Nucleus accumbens (tissue), 56 donors: ENCODE measurements at places on chromosomes 3 and 15.

DNA sequence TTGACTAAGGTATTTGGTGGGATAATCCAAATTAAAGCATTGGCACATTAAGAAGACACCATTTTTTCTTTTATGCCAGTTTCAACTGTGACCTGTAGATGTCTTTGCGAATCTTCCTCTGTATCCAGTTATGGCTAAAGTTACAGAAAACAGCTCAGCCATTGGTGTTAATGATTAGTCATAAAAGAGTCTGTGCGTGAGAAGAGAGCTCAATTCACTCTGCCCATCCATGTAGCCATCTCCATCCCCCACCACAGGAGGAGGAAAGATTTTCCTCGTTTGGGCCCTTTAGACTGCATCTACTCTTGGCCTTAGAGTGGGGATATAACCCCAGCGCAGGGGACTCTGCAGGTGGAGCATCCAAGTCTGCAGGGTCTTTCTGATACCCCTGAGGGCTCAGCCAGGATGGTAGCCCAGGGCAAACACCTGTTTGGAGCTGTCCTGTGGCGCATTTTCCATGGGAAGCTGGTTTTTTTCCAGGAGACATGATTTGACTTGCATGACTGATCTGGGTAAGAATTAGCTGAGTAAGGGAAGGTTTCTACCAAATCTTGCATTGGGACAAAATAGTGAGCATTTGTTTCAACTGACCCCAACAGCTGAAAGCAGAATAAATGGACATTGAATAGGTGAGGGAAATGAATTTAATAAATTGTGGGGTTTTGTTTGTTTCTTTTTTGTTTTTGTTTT is 29.5 kb downstream of the NANOGP8 start:
- no peak for DNase-seq

DNA sequence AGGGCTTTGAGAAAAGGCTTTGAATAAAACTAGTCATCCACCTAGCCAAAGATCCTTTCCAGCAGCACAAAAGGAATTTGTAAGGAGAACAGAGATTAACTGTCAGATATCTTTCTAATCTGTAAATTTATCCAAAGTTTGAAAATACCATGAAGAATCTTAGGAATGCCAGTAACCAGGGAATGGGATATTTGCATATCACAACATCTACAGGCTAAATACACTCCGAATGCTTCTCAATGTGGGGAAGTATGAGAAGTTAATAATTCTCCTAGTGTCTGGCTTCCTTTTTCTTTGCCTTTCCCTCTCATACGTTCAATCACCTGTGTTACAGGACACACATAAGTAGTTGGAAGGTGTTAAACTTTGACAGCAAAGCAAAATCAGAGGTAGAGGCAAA is 7.8 kb downstream of the ANAPC13 start:
- DNase-seq = no peak

GRCh38 chr3:133595341-133595740 is 21.9 kb downstream of the CDV3 start:
- no peak for DNase-seq

GRCh38 chr15:101361418-101361817 is 66.4 kb upstream of the SNRPA1 start:
- no peak for DNase-seq

GRCh38 chr3:160381470-160381869 is 17.6 kb downstream of the IFT80 start:
- DNase-seq = no peak

- no peak for DNase-seq
These were observed 14.7 kb downstream of the ST3GAL6 start for GRCh38 chr3:98777801-98778220.

DNA sequence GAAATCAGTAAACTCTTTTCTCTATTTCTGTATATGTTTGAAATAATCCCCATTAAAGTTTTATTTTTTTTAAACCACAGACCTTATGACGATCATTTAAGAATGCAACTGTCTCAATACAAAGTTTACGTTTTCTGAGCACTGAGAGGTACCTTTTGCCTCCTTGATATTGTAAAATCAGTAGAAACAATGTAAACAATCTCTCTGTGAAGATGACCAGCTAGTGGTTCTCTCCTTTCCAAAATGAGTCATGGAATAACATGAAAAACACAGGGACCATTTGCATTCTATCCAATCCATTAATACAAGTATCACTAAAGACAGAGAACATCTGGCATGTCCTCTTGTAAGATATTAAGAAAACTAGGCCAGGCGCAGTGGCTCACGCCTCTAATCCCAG is 48.8 kb downstream of the RAD18 start:
- no peak for DNase-seq

DNA sequence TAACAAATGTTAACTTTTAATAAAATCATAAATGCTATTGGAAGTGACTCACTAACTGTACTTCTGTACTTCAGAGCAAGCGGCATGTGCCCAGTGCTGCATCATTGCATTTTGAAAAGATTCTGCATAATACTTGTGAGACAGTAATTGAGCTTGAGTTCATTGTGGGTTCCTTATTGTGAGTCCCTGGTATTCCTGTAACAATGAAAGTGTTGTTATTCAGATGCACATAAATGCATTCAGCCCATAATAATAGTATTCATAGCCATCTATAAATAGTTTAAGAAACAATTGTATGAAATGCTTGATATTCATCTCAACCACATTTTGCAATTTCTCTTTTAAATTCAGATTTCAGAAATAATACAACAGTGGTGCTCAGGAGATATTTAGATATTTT is 976.4 kb downstream of the CADM2 start:
- no peak for DNase-seq

- no peak for DNase-seq
These were observed 97.5 kb downstream of the CFAP20DC start for GRCh38 chr3:58952128-58952917.

DNA sequence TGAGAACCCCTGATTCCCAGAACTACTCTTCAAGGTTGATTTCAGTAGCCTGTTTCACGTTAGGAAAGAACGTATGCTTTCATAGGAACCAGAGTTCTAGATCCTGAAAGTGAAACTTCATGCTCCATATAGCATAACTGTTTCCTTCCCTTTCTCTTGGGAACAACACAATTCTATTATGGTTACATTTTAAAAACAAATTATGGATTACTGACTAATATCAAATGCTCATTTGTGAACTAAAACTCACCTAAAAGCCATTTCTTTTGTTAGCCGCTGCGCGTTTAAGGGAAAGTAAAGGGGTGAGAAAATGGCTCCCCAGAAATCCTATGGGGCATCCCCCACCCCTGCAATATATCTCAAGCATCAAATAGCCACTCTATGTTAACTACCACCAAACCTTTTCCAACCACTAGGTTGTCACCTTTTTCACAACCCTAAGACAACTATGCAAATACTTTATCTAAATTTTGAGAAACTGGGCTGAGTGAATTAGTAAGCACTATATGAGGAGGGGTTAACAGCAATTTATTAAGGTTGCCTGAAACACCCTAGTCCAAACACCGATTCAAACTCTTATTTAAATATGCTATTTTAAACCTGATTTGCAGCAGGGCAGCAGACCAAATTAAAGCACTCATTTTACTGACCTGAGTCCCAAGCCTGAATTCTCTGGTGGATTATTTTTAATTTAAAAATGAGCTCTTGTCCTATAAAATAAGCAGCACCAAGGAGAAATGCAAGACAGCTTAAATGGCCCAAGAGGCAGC is 2.4 kb downstream of the SIAH2 start:
- DNase-seq = no peak

- DNase-seq = no peak
These were observed 218.9 kb downstream of the PLOD2 start for GRCh38 chr3:145942052-145942451.

DNA sequence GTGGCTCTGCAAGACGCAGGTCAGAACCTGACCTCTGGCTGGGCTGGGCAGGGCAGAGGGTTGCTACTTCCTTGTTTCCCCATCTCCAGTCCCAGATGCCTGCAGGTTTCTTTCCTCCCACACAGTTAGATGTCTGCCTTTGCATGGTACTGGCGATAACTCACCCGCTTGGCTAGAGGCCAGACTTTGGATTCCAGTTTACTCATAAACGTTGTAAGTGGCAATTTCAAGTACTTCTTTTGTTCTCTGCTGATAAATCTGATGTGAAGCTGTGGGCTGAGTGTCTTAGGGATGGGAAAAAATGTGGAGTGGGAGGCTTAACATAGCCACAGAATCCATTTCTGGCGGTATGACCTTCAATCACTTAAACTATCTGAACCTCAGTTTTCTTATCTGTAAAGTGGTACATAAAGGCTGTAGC is 194.2 kb downstream of the EBLN2 start:
- no peak for DNase-seq

GRCh38 chr15:74870436-74871215 is 2.5 kb downstream of the SCAMP2 start:
- DNase-seq = no peak

DNA sequence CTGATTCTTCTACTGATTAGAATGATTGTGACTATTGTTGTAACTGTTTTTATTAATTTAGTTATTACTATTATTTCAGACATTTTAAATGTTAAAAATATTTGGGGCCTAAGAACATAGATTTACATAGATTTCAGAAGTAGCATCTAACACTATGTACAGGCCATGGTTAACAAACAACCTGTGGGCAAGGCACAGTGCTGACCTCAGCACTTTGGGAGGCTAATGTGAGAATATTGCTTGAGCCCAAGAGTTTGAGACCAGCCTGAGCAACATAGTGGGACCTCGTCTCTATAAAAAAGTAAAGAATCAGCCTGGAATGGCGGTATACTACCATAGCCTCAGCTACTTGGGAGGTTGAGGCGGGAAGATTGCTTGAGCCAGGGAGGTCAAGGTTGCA is 69.1 kb upstream of the CNTN4 start:
- no peak for DNase-seq

GRCh38 chr3:117603097-117603496 is 893.5 kb downstream of the TUSC7 start:
- no peak for DNase-seq

GRCh38 chr3:130576375-130577266 is 59.6 kb downstream of the COL6A6 start:
- no peak for DNase-seq

GRCh38 chr15:31080591-31081014 is 20.9 kb downstream of the TRPM1 start:
- DNase-seq = no peak

- no peak for DNase-seq
These were observed 13.8 kb downstream of the PCOLCE2 start for GRCh38 chr3:142875099-142875498.

DNA sequence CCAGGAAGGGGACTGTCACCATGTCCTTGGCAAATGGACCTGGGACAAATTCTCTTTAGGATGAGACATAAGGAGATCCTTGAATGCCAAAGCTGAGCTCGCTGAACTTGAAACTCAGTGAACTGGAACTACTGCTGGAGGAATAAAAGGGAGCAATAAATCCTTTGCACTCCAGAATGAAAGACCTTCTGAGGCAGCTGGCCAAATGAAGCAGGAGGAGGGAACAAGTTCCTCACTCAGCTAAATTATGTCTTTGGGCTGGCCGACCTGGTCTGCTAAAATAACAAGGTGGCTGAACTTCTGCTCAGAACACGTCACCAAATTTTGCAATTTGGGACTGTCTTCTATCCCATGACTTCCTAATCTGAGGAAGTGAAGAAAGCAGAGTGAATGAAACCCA is 314.7 kb downstream of the LPP start:
- no peak for DNase-seq

GRCh38 chr3:99884484-99884883 is 66.8 kb downstream of the CMSS1 start:
- no peak for DNase-seq

DNA sequence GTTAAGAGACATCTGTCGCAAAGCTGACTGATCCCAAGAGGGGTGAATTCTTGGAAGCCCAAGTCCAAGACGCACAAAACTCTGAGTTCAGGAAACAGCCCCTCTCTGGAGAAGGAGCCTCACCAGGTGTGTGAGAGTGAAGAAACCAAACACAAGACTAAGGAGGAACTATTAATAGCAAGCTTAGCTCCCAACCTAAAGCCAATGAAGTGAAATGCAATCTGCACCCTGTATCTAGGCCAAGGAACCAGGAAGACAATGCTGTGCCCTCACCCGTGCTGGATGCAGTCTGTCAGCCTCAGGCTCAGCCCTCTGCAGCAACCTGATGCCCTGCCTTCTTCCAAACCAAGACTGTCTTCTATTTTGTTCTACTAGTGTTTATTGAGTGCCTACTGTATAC is 22.5 kb upstream of the THBS1 start:
- DNase-seq = no peak

DNA sequence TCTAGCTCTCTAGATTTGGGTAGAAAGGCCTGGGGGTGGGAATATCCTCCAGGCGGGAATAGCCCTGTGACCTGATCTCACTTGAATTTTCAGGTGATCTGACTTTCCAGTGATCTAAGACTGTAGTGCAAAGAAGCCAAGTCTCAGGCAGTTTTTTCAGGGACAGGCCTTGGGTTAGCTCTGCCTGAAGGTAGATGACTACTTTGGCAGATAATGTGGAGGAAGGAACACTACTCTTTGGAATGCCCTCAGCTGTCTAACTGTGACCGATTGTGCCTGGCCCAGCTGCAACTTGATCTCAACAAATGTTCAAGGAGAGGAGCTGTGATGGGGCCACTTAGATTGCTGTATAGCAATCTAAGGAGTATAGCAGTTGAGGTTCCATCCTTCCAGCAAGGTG is 193.7 kb downstream of the TCF12 start:
- no peak for DNase-seq

GRCh38 chr15:58331560-58331912 is 100.3 kb upstream of the LIPC start:
- DNase-seq = no peak

DNA sequence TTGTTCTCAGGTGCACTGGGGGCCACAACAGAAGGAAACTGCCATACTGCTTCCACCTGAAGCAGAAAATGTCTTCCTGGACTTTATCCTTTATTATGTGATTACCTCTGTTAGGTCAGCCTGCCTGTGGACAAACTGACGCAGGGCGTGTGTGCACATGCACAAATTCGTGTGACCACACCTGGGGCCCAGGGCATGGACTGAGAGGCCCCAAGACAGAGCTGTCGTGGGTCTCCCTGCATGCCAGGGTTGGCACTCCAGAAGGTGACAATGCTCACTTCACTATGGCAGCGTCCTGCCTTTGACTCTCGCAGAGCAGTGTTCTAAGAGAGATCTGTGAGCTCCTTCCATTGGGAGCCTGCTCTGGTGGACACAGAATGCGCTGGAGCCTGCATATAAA is 34.5 kb downstream of the CCDC12 start:
- no peak for DNase-seq

- DNase-seq = no peak
These were observed 173.1 kb downstream of the FHIT start for GRCh38 chr3:61078048-61078752.

DNA sequence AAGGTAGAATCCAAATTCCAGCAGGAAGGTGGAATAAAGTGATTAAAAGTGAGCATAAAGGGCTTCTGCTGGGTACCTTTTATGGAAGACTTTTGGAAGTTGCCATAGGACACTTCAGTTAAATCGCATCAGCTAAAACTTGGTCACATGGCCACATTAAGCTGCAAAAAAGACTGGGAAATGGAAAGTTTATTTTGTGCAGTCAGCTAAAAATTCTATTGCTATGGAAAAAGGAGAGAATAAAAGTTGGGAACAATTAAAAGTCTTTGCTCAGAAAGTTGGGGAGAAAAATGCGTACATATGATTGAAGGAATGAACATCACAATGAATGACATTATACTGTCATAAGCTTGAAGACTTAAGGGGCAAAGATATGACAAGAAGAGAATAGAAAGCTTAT is 49.3 kb downstream of the FGF7 start:
- DNase-seq = no peak
